NCI-H1436 treated with DMSO at 0.1 percent for 48 hours (cell line): ENCODE measurements at places on chromosomes 13 and 19.

GRCh38 chr13:82925114-82925513 lies 957.2 kb downstream of the SLITRK1 start:
- no peak for DNase-seq

DNA sequence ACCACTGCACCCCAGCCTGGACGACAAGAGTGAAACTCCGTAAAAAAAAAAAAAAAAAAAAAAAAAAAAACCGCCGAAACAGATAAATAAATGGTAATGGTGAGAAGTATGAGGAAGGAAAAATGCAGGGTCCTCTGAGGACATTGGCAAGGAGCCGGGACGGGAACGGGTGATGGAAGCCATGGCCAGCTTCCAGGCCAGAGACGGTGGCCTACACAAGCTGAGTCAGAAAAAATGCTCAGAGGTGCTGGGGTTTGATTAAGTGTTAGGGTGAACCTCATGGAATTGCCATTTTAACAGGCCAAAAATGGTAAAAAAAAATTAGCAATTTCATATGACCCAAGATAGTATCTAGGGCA lies 866 bp upstream of the ZSWIM4 start:
- no peak for DNase-seq

- no peak for DNase-seq
Measured at GRCh38 chr13:24500977-24501376, 11.6 kb downstream of the PARP4 start.

- no peak for DNase-seq
Measured at GRCh38 chr19:48396824-48397176, 3.3 kb downstream of the GRIN2D start.

- DNase-seq, result no peak
Measured at GRCh38 chr13:47886314-47886713, 114.8 kb downstream of the SUCLA2 start.

DNA sequence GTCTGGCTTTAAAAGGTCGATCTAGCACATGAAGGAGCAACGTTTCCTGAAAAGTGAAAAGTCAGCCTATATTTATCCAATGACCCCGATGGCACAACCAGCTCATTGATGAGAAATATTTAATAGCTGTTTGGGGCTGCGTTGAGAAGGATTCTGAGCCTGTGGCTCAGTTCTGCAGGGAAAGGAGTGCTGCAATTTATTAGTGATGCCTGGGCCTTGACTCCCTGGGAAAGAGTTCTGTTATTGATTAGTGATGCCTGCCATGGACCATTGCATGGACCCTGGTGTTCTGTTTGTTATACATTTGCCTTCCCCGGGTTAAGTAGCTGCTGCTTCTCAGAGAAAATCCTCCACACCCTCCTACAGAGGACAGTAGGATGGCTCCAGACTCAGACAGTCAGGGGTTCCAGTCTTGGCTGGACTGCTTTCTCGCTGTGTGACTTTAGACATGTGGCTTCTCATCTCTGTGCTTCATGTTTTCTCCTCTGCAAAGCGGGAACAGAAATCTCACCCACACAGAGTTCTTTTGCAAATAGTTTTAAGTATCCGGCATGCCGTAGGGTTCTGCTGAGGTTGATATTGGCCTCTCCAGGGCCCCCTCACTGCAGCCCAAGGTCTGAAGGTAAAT lies 17.7 kb upstream of the PTPRS start:
- DNase-seq, result no peak

GRCh38 chr13:106859533-106859904 lies 291.6 kb upstream of the ARGLU1 start:
- DNase-seq, result no peak

DNA sequence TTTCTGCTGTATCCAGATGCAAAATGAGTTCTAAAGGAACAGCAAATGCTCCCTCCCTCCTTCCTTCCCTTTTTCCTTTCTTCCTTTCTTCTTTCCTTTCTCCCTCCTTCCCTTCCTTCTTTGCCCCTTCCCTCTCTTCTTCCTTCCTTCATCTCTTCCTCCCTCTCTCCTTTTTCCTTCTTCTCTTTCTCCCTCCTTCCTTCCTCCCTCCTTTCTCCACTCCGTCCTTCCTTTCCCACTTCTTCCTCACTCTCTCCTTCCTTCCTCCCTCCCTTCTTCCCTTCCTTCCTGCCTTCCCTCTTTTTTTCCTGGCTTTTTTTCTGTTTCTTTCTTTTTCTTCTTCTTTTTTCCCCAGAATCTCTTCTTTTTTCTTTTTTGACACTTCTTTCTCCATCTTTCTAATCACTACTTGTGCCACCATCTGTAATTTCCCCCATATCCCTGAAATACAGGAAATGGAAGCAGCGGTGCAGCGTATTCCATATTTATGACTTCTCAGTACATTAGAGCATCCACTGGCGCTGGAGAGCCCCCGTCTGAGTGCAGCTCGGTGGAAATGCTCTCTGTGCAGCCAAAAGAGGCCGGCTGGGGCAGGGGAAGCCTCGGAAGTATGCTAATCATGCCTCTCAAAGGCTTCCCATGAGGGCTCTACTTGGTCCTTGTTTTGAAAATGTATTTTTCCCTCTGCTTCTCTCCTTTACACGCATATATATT lies 275.6 kb downstream of the TSHZ3 start:
- no peak for DNase-seq

- no peak for DNase-seq
Measured at GRCh38 chr13:41780715-41781706, 179.9 kb downstream of the VWA8 start.

DNA sequence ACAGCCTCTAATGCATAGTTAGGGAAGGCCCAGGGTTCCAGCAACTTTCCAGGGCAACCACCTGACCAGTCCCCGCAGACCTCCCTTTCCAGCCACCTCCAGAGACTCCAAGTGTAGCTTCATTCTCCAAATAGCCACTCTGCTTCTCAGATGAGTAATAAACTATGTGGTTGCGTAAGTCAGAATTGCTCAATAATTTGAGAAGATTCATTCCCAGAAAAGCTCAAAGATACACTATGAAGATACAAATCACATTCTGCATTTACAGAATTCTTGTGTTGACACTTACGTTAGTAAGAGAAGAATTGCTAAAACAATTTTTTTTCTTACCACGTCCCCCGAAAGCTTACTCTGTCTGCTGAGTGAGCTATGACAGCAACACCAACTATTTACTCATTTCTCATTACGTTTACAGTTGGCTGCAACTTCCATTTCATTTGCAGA lies 8.2 kb upstream of the LATS2 start:
- no peak for DNase-seq

DNA sequence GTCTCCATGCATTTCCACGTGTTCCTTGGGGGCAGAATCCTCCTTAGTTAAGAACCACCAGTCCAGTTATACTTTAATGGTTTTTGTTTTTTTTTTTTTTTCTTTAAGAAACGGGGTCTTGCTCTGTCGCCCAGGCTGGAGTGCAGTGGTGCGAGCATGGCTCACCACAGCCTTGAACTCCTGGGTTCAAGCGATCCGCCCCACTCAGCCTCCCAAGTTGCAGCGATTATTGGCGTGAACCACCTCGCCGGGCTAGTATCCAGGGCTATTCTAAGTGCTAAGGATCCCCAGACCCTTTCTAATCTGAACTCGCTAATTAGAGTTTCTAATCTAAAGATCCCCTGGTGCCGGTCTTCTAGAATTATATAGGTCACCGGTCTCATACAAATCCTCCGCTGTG lies 9.6 kb downstream of the ABHD8 start:
- no peak for DNase-seq

DNA sequence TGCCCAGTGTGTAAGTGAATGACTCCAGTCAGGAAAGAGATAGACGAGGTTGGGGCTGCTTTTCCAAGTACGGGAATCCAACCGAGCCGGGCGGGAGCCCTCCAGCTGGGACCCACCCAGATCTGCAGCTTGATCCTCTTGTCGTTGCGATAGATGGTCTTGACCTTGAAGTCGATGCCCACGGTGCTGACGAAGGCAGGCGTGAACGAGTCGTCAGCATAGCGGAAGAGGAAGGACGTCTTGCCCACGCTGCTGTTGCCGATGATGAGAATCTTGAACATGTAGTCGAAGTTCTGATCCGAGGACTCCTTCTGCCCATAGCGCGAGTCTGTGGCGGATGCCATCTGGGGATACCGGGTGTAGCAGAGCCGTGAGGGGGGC lies 1.5 kb downstream of the RAB3A start:
- DNase-seq, result no peak

GRCh38 chr13:27533155-27533643 lies 82.8 kb upstream of the MTIF3 start:
- DNase-seq, result no peak

- DNase-seq, result no peak
Measured at GRCh38 chr13:96338030-96338429, 248.1 kb downstream of the HS6ST3 start.

GRCh38 chr19:18992696-18993095 lies 40.6 kb downstream of the SUGP2 start:
- no peak for DNase-seq

GRCh38 chr19:40335101-40335500 lies 13.1 kb downstream of the C19orf47 start:
- no peak for DNase-seq

DNA sequence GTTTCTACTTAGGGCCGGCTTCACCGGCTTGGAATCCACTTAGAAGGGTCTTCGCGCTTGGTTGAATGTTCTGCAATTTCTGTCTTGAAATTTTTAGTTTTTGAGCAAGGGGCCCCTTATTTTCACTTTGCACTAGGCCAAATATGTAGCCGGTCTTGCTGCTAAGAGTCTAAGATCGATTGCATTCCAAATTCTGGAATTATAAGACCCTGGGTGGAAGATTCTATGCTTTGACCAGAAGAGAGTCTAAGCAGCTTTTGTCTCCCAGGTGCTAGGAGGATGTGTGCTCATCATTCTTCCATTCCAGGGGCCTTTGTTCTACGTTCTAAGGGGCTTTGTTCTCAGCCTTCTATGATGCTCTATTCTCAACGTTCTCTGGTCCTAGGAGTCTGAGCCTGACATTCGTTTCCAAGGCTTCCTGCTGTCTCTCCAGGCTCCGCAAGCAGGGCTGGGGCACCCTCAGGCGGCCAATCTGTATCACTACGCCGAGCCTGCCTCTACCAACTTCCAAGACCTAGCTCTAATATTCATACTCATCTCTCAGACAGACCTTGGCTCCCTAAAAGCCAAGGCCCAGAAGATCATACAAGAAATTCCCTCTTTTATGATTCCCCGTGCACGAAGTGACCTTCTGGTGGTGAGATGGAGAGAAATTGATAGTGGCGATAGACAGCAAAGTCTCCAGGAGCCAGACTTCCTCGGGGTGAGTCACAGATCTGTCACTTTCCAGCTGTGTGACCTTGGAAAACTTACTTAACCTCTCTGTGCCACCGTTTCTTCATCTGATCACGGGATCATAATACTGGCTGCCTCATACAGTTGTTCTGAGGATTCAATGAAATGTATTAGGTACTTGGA lies 982 bp upstream of the DACT3 start:
- peak; percentile 65 for DNase-seq

- peak; percentile 76 for DNase-seq
Measured at GRCh38 chr19:6373096-6373812, 660 bp downstream of the ALKBH7 start.

DNA sequence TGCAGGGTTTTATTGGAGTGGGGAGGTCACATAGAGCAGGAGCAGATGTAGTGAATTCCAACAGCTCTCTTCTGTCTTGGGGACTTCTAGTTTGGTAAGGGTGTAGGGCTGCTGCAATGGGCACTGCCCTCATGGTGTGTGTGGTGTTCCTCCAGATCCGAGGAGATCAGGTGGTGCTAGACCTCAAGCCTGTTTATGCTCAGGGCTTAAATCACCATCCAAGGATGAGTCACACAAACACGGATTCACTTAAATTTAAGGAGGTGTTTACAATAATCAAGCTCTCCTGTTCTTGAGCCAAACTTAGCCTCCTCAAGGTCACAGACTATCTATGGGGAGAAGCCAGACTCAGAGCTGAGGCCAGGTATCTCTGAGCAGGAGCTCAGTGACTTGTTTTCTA lies 23.0 kb downstream of the HS6ST3 start:
- DNase-seq, result no peak

DNA sequence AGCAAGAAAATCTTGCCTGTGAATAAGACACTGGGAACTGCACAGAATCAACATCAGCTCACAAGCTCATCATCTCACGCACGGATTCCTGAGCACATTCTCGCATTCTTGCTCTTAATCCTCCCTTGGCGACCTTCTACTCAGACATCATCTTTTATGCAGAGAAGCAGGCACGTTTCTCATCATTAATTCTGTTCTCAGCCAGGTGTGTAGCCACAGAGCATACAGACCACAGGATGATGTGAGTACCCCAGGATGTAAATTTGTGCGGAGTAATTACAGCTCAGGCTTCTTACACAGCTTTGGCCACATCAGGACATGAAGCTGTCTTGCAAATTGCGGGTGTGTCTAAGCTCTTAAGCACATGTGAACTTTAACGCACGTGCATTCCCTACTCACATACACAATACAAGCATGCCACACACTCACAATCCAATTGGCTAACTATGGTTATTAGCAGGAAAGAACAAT lies 36.5 kb upstream of the SACS start:
- DNase-seq, result no peak

DNA sequence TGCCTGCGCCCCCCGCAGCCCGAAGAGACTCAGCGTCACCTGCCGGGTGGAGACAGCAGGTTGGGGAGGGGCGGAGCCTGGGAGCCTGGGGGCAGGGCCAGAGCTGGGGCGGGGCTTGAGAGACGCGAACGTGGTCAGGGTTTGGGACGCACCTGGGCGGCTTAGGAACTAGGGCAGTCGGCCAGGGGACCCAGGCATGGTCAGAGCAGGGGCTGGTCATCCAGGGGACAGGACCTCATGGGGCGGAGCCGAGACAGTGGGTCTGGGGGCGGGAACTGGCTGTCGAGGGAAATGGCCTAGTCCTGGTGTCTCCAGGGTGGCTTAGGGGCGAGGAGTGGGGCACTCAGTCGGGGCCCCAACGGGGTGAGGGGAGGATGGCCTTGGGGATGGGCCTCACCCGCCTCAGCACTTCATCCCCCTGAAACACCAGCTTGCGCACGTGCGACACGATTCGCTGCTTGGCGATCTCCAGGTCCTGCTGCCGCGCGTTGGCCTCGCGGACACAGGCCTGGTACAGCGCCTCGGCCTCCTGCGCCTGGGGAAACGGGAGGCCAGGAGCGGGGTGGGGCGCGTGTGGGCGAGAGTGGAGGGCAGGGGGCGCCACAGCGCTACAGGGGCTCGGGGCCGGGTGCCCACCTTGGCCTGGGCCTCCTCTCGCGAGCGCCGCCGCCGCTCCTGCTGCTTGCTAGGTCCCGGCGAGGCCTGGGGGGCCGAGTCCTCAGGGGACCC lies 5.8 kb downstream of the GMIP start:
- DNase-seq, result no peak

DNA sequence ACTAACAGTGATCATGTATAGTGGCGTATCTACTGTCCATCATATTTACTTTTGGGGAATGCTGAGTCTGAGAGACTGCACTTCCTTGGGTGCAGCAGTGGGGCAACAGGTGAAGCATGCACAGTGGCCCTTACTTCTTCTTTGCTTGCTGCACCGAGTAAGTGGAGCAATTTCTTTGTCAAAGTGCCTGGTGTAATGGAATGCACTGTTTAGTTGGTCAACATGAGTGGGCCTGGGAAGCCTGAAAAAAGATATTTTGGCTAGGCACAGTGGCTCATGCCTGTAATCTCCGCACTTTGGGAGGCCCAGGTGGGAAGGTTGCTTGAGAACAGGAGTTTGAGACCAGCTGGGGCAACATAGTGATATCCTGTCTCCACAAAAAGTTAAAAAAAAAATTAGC lies 94.9 kb downstream of the OLFM4 start:
- DNase-seq, result no peak
